Central memory CD4-positive, alpha-beta T cell (primary cell): ENCODE measurements at places on chromosomes 4 and X.

DNA sequence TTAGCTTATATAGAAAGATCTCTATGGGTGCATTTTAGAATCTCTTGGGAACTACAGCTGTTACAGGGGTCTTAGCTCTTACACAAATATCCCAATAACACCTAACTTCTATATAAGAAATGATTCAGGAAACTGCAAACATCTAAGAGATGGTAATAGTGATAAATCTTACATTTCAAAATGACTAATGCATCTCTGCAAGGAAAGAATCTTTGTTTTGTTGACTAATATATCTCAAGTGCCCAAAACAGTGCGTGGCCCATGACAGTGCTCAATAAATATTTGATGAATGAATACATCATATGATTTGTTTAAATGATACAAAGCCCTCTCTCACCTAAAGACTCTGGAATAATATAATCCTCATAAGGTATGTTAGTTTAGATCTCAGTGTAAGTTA is 47.5 kb downstream of the CENPE start:
- no peak for DNase-seq

DNA sequence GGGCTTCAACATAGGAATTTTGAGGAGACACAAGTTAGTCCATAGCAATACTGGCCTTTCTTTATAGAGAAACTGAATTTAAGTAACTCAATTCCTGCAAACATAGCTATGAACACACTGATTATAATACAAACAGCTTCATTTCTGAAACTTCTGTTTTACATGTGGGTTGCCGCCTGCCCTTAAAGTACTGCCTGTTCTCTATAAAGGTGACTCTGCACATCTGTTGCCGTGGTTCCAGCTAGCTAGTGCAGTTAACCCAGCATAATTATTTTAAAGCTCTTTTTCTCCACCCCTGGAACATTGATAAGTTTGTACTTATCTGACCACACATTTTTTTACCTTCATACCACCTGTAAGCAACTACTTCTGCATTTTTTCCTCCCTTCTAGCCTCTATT is 177.6 kb downstream of the NWD2 start:
- no peak for DNase-seq

- no peak for DNase-seq
Observed at GRCh38 chrX:150869450-150869849, 29.0 kb downstream of the CD99L2 start.

GRCh38 chr4:119284876-119285780 is 36.8 kb downstream of the FABP2 start:
- no peak for DNase-seq

DNA sequence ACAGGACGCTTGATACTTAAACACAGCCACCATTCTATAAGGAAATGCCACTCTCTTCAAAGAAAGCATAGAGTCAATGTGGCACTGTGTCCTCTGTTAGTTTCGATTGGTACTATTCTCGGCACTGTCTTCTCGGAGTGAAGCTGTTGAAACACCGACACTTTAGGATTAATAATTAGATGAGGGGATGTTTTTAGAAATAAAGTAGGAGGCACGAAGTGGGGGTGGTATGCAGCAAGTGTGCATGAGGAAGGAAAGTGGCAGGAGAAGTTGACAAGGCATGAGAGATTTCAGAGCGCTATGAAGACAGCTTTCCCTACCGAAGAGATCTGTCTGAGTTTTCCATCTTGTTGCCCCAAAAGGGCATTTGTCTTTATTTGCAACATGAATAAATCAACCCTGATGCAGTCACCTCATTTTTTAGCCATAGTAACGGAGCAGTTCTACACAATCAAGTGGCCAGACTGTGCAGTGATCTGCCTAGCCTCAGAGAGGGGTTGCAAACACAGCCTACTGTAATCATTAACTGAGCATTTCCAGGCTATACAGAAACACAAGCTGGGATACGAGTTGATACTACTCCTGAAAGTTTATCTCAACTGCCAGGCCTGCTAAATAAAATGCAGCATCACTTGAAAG is 8.3 kb downstream of the GPRIN3 start:
- DNase-seq, result no peak

GRCh38 chr4:101158134-101158482 is 189.2 kb downstream of the PPP3CA start:
- no peak for DNase-seq

GRCh38 chr4:162234595-162234994 is 70.8 kb upstream of the FSTL5 start:
- DNase-seq, result no peak

- DNase-seq, result no peak
Observed at GRCh38 chrX:131649741-131650140, 105.9 kb downstream of the OR13H1 start.

DNA sequence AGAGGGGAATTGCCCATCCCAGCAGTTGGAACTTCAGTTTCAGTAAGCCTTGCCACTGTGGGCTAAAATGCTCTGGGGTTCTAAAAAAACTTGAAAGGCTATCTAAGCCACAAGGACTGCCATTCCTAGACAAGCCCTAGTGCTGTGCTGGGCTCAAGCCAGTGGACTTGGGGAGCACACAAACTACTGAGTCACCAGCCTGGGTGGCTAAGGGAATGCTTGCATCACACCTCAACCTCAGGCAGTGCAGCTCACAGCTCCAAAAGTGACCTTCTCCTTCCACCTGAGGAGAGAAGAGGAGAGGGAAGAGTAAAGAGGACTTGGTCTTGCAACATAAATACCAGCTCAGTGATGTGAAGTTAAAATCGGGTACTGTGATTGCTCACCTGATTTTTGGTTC is 116.7 kb upstream of the GLRA2 start:
- no peak for DNase-seq

DNA sequence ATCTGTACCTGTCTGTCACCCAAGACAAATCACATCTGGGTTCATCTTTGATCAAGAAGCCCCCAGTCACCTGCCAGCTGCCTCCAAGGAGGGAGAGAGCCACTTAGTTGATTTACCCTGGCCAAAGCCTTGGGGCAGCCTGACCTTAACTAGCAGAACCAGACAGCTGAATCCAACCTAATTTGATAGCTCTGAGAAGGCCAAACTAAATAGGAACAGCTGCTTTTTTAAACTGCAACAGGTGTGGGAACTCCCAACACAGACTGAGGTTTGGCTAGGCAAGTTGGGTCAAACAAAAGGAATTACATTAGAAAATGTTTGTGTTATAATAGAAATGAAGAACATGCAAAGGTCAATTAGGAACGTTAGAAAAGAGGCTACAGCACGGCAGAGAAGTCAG is 375.7 kb downstream of the NLGN4X start:
- no peak for DNase-seq

DNA sequence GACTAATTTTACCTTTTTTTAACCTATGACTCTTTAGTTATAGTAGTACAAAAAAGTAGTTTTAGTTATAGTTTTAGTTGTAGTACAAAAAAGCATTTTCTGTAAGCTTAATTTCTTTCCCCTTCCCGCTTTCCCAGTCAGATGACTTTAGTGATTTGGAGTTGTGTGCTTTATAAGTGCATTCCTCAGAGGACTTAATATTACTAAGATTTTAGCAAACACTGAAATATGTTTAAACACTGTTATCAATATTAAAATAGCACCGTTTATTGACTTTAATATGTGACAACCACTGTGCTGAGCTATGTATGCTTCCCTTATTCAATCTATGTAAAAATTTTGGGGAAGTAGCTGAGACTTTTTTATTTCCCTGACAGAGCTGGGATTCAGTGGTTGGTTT is 22.8 kb downstream of the GUF1 start:
- DNase-seq, result no peak

- no peak for DNase-seq
Observed at GRCh38 chr4:184174571-184175488, 42.8 kb downstream of the ENPP6 start.

DNA sequence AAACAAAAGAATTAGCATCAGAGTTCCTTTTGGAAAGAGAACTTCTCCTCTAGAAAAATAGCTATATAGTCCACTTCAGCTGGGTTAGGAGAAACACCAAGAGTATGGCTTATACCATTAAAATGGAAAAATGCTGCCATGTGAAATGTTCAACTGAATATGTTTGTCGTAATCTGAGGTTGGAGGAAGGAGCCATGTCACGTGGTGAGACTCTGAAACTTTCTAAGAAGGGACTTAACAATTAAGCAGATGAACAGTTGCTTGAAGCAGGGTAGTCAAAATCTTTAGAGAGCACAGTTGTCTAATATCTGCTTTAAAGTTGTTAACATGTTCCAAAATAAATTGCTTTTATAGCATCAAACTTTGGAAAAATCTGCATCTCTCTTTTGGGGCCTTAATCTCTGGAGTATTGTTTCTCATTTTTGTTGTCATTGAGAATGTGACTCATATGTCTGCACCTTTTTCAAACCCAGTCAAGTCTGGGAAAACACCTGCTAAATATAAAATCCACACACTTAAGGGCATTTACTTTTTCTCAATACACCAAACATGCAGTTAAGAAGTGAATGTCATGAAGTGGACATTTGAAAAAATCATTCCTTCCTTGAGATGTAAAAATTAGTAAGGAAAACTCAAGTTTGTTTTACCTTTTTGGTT is 168.8 kb upstream of the PDE5A start:
- no peak for DNase-seq

- no peak for DNase-seq
Observed at GRCh38 chrX:68831405-68832100, 2.7 kb downstream of the EFNB1 start.
